ENCODE measurements at places on chromosomes 3 and 15.

DNA sequence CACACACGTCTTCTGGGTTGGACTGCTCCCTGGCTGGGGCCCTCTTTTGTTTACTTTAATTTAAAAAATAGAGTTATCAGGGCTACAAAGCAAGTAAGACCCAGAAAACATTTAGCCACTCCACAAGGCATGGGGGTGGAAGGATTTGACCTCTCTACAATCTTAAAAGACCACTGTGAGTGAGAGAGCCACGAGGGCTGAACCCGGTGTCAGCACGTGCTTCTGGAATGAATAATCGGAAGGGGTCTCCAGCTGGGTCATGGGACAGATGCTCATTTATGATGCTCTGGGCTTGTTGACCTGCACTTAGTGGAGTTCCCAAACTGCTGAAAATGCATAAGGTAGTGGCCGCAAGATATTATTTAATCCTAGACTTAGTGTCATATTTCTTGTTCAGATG, 52.4 kb downstream of the EIF4E3 start:
- no peak for DNase-seq

- no peak for DNase-seq
Measured at GRCh38 chr3:195731356-195731905, 10.7 kb downstream of the MUC20 start.

- DNase-seq, result no peak
Measured at GRCh38 chr3:58026598-58026997, 18.4 kb downstream of the FLNB start.

DNA sequence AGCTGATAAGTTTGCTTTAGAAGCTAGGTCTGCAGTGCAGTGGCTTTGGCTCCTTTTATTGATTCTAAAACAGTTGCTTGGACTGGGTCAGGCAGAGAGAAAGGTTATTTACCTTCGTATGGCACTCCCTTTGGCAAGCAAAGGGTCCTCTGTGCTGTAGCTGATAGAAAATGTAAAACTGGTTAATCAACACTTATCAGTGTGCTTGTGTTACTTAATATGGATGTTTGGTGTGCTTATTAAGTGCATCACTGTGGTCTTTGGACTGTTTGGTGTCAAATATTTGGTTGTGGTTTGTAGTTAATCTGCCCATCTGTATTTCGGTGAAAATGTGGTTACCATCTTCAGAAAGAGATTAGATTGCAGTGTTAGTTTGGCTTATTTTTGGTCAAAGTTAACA, 16.0 kb downstream of the UBE2E2 start:
- DNase-seq, result no peak

DNA sequence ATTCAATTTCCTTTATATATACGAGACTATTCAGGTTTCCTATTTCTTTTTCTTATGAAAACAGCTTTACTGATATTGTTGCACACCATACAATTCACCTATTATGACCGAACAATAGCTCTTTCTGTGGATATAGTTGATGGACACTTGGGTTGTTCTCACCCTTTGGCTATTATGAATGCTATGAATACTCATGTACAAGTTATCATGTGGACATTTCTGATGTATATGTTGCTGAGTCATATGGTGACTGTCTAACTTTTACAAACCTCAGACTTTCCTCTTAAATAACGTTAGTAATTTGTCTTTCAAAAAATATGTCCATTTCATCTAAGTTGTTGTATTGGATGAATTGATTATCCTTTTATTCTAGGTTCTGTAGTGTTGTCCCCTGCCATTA, 15.7 kb upstream of the USF3 start:
- no peak for DNase-seq

DNA sequence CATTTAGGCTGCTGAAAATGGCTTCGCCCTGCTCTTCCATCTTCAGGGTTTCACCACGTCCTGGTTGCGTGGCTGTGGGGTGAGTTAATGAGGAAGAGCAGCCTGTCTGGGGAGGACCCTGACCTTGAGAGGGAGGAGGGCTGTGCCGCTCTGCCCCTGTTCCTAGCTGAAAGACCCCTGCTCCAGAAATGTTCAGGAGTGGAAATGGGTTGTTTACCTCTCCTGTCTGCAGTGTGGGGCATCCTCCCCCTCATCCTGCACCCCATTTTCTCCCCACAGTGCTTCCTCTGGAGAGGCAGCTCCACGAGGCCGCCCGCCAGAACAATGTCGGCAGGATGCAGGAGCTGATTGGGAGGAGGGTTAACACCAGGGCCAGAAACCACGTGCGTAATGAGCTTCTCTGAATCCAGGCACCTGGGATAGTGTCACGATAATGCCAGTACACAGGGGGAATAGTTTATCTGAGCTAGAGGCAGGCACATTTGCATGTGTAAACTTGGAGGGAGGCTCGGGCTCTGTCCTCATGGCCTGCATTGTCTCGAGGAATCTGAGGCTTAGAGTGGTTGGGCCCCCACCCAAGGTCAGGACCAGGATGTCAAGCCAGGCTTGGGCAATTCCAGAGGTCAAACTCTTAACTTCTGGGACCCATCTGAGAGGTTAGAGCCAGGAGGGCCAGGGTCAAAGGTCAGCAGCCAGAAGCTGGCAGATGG, 4.0 kb downstream of the ANKDD1A start:
- no peak for DNase-seq

GRCh38 chr3:41464858-41465257, 265.6 kb downstream of the CTNNB1 start:
- no peak for DNase-seq

GRCh38 chr3:151908399-151908798, 35.0 kb downstream of the SUCNR1 start:
- DNase-seq, result no peak

DNA sequence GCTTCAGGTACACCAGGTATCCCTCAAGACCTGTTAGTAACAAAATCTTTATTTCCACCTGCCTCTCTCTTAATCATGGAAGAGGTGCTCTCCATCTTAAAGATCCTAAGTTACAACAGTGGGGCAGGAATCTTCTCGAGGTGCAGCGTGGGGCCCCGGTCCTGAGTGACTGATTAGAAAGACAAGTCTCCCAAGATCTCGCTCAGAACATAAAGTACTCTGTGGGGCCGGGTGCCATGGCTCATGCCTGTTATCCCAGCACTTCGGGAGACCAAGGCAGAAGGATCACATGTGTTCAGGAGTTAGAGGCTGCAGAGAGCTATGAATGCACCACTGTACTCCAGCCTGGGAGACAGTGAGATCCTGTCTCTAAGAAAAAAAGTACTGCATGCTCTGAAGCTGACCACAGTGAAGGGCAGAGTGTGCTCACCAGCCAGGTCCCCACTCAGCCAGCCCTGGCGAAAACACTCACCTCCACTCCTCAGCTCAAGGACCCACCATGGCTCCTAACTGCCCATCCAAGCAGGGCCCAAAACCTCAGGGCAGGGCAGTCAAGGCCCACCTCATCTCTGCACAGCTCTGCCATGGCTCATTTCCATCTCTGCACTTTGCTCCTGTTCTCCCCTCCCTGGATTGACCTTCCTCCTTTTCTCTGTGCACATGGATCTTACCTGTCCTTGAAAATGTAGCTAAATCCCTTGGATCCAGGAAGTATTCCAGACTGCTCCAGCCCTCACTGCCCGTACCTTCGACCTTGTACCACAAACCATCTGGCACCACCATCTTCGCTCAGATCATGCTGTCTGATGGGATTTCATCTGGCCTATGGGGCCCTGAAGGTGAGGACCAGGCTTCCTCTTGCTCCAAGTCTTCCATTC, 7.1 kb downstream of the SEMA7A start:
- no peak for DNase-seq

- DNase-seq, result no peak
Measured at GRCh38 chr15:69500339-69500738, 47.7 kb downstream of the RPLP1 start.

GRCh38 chr3:155738580-155739076, 6.2 kb downstream of the PLCH1 start:
- no peak for DNase-seq

GRCh38 chr15:67922106-67922675, 82.3 kb upstream of the RNU6-1 start:
- DNase-seq, result no peak

DNA sequence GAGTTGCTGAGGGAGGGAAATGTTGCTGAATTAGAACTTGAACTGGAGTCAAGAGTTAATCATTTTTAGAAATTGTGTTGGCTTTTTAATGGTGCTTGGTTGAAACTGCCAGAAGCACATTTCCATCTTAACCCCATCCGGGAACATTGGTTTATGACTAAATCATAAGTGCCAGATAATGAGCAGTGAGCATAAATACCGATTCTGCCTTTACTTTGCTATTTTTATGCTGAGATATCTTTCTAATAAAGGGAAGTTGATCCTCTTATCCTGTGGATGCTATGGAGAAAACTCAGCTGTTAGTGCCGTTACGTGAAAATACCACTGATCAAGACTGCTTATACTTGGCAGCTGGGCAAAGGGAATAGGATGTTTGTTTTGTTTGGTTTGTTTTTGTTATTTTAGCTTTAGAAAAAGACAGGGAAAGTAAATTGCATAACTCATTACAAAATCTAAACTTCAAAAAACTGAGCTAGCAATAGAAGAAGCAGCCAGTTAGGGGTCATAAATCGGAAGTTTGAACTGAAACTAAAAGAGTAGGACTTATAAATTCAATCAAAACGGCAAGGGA, 813.1 kb downstream of the NAALADL2 start:
- no peak for DNase-seq

DNA sequence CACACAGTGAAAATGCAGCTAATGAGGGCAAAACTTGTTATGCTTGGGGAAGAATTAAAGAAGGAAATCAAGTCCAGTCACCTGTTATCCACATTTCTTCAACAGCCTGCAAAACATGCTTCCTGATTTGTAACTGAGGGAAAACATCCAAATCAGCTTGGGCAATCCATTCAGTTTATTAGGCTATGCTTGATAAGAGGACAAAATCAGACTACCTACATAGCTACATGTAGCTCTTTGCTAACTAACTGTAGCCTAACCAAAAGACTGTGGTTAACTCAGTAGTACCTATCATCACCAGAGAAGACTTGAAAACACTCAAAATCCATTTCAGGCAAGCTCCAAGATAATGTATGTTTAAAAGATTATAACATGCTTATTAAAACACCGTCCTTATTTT, 436.4 kb downstream of the SHQ1 start:
- no peak for DNase-seq

DNA sequence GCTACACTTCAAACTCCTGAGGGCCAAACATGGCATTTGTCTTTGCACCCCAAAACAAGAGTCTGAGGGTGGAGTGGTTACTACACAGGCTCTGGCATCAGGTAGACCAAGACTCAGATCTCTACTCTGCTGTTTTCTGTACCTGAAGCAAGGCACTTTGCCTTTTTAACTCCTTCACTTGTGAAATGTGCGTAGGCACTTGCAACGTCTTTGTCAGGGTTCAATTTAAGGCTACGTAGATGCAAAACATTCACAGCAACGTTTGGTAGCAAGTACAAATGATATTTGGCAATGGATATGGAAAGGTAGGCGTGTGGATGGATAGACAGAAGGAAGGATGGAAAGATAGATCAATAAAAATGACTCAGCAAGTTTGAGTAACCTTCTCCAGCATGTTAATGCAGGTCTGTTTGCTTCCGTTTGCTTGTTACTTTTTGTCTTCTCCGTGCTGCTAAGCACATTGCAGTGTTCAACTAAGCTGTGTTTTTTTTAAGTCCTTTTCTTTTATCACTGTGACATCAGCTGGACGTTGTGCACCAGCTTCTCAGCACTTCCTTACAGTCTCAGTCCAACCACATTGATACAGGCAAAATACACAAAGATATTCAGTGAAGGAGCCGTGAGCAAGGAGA, 100.7 kb downstream of the LRTM1 start:
- DNase-seq, result no peak

GRCh38 chr3:140341817-140342403, 336.0 kb upstream of the TRIM42 start:
- no peak for DNase-seq

DNA sequence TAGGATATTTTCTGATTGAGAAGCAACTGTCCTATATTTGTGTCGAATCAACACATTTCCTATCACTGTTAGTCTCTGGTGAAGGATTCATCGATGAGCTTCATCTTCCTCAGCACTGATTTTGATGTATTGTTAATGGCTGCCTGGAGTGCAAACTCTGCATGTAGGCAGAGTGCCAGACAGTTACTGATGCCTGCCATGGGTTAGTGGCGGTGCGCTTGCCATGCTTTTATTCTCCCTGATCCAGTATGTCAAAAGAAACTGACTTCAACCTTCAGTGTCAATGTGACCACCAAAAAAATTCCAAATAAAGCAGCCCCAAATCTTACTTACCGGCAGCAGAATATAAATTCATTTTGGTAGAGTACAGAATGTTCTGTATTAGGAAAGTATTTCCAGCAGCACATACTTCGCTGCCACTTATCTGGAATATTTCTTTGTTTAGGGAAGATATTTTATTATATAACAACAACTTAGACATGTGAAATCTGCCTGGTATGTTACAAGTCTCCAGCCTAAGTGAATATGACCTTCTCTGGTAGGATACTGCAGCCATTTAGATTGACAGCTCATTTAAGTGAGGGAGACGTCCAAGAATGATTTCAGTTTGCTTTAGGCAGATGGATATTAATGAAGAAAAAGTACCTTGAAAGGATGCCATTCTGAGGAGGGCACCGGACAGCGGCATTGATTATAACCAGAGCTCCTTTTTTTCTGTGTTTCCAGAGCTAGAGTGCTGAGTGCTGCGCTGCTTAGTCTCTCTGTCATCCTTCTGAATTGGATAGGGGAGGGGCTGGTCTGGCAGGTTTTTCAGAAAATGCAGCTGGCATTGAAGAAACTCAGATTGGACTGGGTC, 59.9 kb downstream of the ARHGEF26 start:
- no peak for DNase-seq

GRCh38 chr15:60301024-60301423, 96.8 kb downstream of the ANXA2 start:
- no peak for DNase-seq

- DNase-seq, result no peak
Measured at GRCh38 chr3:164479406-164479805, 598.9 kb downstream of the SI start.

DNA sequence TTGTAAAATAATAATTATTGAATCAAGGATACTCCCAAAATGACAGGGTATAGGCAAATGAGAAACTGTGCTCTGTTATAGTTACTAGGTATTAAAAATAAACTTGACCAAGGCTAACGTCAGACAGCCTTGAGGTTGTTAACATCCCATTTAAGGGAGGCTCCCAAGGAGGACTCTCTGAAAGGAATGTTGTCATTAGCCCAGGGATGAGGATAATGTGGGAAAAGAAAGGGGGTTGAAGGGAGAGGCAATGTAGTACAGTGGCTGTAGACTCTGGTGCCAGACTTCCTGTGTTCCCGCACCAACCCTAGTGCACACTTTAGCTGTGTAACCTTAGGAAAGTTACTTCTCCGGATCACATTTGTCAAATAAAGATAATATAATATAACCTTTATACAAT, 47.0 kb upstream of the RARB start:
- DNase-seq, result no peak
